ENCODE measurements at places on chromosomes 4 and X.
A peak's percentile ranks its signal among the peaks of the same experiment; 100 is the strongest.

GRCh38 chr4:139704915-139705485 is 39.4 kb downstream of the MGST2 start:
- DNase-seq: no peak

DNA sequence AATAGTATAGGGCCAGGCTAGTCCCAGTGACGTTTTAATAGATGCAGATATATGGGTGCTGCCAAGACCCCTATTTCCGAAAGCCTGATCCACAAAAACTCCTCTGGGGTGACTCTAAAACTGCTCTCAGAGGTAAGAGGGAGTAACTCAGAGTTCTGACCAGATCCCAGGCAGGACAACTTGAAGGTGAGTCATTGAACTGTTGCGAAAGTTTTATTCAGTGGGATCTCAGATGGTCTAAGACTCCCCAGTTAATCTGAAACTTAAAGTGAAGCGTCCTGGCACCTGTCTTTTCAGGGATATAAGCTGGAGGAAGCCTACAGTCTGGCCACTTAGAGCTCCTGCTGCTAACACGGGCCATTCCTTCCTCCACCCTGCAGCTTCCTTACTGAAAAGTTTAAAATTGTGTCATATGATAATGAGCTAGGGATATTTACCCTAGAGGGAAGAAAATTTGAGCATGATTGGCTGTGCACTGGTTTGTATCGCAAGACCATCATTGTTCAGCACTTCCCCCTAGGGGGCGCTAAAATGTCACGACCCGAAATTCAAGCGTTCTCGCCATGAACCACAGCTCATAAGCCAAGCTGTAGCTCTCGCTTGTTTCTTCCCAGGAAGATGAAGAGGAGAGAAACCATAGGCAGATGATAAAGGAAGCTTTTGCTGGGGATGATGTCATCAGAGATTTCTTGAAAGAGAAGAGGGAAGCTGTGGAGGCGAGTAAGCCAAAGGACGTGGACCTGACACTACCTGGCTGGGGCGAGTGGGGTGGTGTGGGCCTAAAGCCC is 19.5 kb downstream of the UTP14A start:
- peak; percentile 77 for DNase-seq

GRCh38 chrX:48470110-48470832 is at the start of gene SLC38A5:
SLC38A5 (minus strand) TSS chrX:48470260; CDS start chrX:48467924, 2,336 bp downstream.
- DNase-seq: no peak

- DNase-seq: no peak
These were observed 1870.5 kb upstream of the TENM3 start for GRCh38 chr4:180372691-180373090.

- DNase-seq: no peak
These were observed 24.3 kb downstream of the RS1 start for GRCh38 chrX:18647621-18648020.

- no peak for DNase-seq
These were observed 22.7 kb upstream of the INTS6L start for GRCh38 chrX:135497736-135498135.

All from CD4-positive, alpha-beta T cell treated with Interleukin-1 beta for 1 hour (primary cell).